CD4-positive, alpha-beta T cell treated with Interleukin-4 for 1 hour (primary cell): ENCODE measurements at places on chromosomes 4 and X.

DNA sequence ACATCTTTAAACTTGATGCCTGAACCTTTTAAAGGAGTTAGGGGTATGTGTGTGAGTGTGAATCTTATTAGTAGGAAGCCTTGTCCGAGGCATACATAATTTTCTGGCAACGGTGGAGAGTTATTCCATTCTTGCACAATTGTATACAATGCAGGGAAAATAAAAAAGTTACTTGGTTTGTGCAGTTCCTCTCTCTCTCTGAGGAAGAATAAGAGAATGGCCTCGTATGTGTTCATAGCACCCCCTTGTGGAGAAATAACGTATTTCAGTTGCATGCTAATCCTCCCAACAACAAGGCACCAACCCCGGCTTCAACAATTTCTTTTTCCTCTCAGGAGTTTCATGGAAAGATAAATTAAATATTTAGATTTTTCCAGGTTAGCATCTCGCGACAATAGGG lies 33.7 kb upstream of the FGF13 start:
- DNase-seq, result peak; percentile 9

- DNase-seq, result no peak
Observed at GRCh38 chr4:52290466-52290865, 239.4 kb downstream of the SPATA18 start.

- no peak for DNase-seq
Observed at GRCh38 chr4:75733369-75733768, 9.0 kb downstream of the USO1 start.

- no peak for DNase-seq
Observed at GRCh38 chrX:16855363-16856075, 14.6 kb downstream of the RBBP7 start.

DNA sequence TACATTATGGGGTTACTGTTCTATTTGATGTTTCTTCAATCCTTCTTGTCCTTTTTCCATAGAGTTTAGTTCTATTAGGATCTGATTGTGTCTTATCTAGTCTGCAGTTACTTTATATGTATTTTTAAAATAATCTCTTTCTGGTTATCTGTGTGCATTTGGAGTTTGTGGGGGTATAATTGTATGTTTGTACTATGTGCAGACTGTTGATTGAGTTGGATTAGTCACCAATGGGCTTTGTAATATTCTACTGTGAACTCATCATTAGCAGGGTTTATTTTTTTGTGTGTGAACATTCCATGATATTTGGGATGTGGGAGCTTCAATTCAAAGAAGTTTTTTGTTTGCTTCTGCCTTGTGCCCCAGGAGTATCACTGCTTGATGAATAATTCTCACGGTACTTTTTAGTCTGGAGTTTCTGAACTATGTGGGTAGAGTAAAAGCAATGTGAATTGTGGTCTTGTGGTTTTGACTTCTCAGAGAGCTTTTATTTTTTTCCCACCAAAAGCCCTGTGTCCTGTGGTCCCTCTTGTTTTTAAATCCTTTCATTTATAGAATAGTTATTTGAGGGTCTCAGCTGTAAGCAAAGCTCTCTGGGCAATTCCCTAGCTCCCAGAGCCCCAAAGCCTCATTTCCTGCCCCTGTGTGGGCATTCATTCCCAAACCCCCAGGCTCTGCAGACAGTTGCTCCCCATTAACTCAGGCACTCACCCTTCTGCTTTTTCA lies 127.8 kb downstream of the PHKA2 start:
- DNase-seq, result peak; percentile 0

- DNase-seq, result no peak
Observed at GRCh38 chr4:164606478-164606877, 147.5 kb upstream of the SMIM31 start.

DNA sequence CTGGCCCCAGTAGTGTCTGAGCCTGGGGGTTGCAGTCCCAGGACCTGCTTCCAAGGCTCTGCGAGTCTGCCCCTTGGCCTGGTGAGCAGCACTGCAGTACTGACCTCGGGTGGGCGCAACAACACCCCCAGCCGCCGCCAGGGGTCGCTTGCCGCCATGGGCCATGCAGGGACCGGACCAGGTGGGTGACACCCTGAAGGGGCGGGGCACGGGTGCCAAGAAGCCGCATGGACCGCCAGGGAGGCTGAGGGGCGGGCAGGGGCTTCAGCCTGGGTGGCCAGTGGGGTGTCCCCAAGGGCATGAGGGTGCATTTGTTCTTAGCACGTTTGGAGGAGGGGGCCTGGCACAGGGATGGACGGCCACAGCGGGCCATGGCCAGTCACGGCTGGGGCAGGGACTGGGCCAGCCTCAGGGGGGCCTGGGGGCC lies 25.0 kb downstream of the TACC3 start:
- DNase-seq, result peak; percentile 81

- no peak for DNase-seq
Observed at GRCh38 chr4:109764376-109764775, 34.5 kb upstream of the PLA2G12A start.

DNA sequence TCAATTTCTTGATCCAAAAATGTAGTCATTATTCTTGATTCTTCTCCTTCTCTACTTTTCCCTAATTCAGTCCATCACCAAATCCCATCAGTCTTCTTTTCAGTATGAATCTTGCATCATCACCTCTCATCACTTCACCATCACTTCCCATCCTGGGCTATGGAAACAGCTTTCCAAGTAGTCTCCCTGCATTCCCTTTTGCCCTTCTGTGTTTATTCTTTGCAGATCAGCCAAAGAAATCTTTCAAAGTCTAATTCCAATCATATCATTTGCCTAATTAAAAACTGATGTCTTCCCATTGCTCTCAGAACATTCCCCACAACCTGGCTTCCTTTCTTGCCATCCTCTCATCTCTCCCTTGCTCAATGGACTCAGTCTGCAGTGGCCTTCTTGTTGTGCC lies 201.7 kb upstream of the ADAMTS3 start:
- no peak for DNase-seq

DNA sequence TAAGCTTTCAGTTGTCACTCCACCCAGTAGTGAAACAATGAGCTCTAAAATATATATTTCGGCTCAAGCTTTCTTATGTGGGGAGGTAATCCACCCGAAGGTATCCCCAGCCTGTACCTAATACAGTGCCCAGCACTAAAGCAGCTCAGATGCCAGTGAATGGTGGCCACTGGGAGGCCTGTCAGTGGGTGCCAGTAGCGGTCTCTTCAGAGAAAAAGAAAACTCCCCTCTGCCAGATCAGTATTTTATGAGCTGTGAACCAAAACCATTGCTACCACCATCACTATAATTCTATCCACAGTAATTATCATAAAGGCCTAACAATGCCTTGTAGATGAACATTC lies 835 bp upstream of the NFKB1 start:
- DNase-seq, result peak; percentile 72

- DNase-seq, result no peak
Observed at GRCh38 chr4:11467931-11468330, 39.2 kb upstream of the HS3ST1 start.

DNA sequence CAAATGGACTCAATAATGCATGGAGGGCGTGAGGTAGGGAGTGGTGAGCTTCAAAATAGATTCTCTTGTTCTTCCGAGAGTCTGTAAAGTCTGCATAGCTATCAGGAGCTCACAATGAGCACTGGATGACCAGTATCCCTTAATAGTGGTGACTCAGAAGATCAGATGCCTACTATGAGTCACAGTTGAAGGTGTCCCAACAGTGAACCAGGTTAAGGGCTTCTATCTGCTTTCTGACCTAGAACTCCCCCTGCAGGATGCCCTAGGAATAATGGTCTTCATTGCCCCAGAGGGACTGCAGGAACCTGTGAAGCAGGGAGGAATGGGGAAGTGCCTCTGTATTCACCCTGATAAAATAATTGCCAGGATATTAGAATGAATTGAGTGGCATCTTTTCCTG lies 22.1 kb downstream of the DGKK start:
- DNase-seq, result peak; percentile 8

DNA sequence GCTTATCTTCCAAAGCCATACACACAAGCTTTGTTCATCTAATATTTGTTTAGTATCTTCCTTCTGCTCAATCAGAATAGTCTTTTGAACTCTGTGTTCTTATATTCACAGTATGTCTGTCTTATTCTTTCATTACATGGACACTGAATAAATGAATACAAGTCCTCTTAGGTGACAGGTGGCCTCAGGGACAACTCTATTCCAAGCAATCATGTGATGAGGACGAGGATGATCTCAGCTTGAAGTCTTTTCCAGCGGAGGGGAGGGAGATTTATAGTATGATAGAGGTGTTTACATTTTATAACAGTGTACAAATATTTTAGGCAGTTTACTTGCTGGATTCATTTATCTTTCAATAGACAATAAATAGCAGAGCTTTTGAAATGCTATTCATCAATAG lies 300.4 kb downstream of the NLGN4X start:
- no peak for DNase-seq

- DNase-seq, result no peak
Observed at GRCh38 chr4:119118397-119118796, 17.2 kb upstream of the MYOZ2 start.

GRCh38 chr4:94525993-94526728 lies 74.4 kb downstream of the PDLIM5 start:
- no peak for DNase-seq

DNA sequence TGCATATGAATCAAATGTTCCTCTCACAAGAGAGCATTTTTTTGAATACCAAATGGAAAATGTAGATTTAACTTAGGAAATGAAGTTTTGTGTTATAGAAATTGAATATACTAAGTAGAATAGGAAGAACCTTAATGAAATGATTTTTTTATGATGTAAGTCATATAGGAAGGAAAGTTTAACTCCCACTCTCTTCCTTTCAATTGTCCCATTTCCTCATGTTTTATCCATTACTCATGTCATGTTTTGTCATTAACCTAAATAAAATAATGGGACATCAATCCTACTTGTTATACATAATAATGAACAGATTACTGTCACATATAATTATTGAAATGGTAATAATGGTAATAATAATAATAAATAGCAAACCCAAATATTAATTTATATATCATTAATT lies 22.7 kb upstream of the SRD5A3 start:
- no peak for DNase-seq

DNA sequence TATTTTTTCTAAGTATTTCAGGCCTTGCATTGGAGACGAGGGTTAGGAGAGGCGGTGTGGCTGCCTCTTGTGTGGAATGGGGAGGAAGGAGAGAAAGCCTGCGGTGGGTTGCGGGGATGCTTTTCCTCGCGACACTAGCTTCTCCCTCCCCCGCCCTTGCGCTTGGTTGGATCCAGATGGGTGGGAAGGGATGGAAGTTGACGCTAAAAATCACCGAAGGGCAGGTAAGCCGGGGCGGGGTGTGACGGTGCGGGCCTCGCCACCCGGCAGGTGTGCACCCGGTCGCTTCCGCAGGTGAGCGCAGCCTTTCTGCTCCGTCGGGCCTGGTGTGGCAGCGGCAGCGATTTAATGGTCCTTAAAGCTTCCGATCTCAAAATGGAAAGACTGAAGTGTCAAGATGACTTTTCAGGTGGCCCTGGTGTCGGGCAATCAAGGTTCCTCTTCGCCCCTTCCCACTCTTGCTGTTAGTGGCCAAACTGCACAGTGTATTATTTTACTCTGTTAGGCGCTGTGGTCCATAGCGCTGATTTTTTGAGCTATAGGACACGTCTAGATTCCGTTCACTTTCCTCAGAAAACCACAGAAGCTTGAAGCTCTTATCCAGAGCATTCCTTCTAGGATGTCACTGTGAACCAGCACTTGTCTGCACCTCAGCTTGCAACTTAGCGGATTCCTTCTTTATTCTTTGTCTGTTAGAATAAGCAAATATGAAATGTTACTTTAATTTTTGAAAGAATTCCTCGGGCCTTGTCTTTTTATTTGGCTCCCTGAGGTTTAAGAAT lies 765 bp downstream of the ENOPH1 start:
- DNase-seq, result peak; percentile 32

DNA sequence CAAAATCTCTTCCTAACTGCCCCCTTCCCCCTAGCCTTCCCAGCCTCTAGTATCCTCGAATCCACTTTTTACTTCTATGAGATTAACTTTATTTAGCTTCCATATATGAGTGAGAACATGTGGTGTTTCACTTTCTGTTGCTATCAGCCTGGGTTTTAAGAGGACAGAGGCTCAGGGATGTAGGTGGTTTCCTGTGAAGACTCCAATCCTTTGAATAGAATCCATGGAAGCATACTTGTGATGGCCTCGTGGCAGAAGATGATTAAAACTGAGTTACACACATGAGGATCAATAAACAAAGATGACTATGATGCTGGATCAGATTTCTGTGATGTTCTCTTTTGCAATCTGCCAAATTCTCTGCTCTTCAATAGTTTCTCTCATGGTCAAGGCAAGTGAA lies 29.8 kb downstream of the CD99L2 start:
- no peak for DNase-seq

GRCh38 chrX:8374041-8374825 lies 90.4 kb upstream of the VCX3B start:
- DNase-seq, result no peak

DNA sequence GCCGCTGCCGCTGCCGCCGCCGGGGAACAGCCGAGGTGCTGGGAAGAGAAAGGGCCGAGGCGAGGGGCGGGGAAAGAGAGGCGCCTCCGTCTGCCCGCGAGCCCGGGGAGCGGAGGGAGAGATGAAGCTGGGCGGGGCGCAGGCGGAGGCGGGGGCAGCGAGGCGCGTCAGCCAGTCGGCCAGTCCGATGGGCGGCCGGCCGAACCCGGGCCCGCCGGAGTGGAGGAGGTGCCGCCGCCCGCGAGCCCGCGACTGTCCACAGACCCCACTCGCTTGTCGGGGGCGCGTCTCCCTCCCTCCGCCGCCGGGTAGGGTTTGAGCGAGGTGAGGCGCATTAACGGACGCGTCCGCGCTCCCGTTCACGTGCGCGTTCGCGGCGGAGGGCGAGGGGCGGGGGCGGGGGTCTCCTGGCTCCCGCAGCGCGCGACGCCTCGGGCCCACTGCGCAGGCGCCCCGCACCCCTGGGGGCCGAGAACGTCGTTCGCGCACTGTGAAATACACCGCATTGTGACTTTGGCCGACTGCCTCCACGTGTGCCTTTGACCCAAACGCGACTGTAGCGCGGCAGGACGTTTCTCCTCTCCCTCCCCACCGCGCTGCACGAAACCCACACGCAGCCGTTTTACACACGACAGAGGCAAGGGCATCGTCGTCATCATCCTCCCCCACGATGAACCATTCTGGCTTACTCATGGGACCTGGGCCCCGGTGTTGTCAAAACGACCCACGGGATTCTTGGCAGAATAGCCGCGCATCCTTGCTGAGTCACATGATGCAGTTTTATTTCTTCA lies at the start of gene NUDT11:
NUDT11 (minus strand) TSS at position 92 of the 791 bp plus-strand sequence. CDS start 148 bp downstream, outside the sequence.
- peak; percentile 12 for DNase-seq

- DNase-seq, result no peak
Observed at GRCh38 chr4:168551945-168552695, 55.3 kb downstream of the PALLD start.

DNA sequence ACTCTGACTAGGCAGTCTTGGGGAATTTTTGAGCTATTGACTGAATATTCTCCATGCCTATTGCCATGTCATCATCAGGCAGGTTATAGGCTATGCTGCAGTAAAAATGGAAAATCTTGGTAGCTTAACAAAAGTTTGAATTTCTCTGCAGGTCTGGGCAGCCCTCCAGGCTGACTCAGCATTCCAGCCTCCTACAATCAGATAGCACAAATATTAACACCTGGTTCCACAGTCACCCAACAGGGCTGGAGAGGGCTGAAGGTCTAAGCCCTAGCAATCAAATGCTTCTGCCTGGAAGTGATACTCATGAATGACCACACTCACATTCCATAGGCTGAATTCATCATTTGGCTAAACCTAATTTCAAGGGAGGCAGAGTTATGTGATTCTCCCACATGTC lies 9.6 kb upstream of the PPP3CA start:
- DNase-seq, result no peak
